H9 (cell line): ENCODE measurements at places on chromosomes 1 and 21.

- H3K4me3 ChIP-seq: no peak overlapping the region
- H3K36me3 ChIP-seq: no peaks in the 10 kb centered on the region
- H3K27me3 ChIP-seq: no peaks in the 10 kb centered on the region
- no peak overlapping the region for H3K27ac ChIP-seq
These were observed 80.2 kb downstream of the NTMT2 start for GRCh38 chr1:170225781-170226530.

DNA sequence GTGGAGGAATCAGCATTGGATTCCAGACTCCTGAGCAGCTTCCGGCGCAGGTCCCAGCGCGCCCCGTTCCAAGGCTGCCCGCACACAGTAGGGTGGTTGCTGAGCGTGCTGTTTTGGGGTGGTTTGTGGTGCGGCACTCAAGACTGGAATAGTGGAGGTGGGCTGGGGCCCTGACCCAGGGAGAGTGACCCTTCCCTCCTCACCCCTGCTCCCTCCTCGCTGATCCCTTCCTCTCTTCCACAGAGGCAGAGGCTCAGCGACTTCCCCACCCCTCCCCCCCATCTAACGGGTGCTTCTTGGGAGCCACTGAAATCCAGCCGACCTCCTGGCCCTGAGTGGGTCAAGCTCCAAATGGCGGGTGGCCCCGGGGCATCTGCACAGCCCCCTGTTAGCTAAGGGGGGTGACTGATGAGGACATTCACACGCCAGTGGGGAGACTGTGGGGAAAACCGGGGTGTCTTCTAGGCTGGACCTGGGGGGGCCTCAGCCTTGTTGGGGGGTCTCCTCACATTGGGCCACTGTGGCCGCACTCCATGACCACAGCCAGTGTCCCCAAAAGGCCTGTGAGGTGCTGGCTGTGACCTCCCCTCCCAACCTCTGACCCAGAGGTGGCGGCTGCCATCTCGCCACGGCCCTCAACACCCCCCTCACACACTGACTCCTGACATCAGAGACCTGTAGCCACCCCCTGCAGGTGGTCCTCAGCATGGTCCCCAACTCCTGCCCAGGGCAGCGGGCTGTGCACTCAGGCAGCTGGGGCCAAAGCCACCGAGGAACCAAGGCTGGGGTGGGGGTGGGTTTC lies 3.9 kb upstream of the HES4 start:
- no peaks in the 10 kb centered on the region for H3K36me3 ChIP-seq
- no peaks in the 10 kb centered on the region for H3K4me1 ChIP-seq
- no peak overlapping the region for H3K4me3 ChIP-seq
- H3K27me3 ChIP-seq: peaks cover 18% of the 10 kb centered on the region; the same call in 1 of the 2 replicates
- DNase-seq: peak; percentile 29

- no peak overlapping the region for H3K27ac ChIP-seq
- H3K27me3 ChIP-seq: no peaks in the 10 kb centered on the region
- H3K4me3 ChIP-seq: no peak overlapping the region
- no peak for DNase-seq
- 0 out of 2 replicates have a peak, but pooled peaks cover 2% of the 10 kb centered on the region for H3K4me1 ChIP-seq
- no peaks in the 10 kb centered on the region for H3K36me3 ChIP-seq
These were observed 74.1 kb upstream of the POU3F1 start for GRCh38 chr1:38120552-38121230.

DNA sequence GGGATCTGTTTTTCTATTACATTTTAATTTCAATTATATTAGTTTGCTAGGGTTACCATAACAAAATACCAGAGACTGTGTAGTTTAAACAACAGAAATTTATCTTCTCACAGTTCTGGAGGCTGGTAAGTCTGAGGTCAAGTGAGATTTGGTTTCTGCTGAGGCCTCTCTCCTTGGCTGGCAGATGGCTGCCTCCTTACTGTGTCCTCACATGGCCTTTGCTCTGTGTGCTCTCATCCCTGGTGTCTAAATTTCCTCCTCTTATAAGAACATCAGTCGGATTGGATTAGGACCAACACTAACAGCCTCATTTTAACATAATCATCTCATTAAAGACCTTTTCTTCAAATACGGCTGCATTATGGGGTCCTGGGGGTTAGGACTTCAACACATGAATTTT lies 195.2 kb upstream of the CHODL start:
- no peak overlapping the region for H3K4me3 ChIP-seq
- no peak for DNase-seq
- H3K36me3 ChIP-seq: no peaks in the 10 kb centered on the region
- H3K27me3 ChIP-seq: no peaks in the 10 kb centered on the region
- no peak overlapping the region for H3K27ac ChIP-seq

DNA sequence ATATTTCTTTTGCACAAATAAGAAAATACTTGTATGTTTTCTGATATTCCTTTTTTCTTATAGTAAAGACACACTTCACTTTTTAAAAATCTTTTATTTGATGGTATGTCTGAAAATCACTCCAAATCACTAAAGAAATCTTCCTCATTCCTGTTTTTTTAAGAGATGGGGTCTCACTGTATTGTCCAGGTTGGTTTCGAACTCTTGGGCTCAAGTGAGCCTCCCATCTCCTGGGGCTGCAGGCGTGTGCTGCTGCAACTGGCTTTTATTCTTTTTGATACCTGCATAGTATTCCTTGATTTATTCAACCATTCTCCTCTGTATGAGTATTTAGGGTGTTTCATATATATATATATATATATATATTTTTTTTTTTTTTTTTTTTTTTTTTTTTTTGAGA lies 88.1 kb downstream of the OSBPL9 start:
- no peaks in the 10 kb centered on the region for H3K36me3 ChIP-seq
- H3K27me3 ChIP-seq: no peaks in the 10 kb centered on the region
- no peak overlapping the region for H3K27ac ChIP-seq
- no peak overlapping the region for H3K4me3 ChIP-seq
- no peak for DNase-seq
- H3K4me1 ChIP-seq: no peaks in the 10 kb centered on the region

DNA sequence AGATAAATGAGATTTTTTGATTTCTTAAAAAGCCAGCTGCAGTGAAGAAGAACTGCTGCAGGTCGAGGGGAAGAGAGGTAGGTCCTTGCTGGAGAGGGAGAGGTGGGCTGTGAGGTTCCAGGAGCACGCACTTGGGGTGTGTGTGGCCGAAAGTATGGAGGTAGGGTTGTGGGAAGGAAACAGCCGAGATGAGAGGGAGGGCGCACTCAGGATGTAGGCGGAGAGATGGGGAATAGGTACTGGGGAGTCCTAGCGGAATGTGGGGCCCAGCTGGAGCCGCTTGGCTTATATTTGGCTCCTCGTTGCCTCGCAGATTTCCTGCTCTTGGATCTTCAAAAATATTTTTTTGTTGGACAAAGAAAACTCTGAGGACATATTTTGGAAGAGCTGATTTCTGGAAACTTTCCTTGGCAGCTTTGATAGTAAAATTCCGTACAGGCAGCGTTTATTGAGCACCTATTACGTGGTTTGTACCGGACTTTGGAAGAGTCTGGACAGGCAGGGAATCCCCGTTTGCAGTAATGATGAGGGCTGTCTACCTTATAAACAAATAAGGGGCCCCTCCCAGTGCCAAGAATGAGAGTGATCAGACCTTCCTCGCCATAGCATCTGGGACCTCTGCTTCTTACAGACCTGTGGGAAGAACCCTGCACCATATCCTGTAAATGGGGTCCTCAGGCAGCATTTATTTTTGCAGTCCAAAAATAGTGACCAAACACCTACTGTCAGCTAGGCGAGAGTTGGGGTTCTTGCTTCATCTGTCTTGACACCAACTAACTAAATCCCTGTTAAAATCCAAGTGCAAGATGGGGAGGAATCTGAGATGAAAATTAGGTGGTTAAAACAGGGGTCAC lies 1.5 kb downstream of the LRRC8D start:
- no peaks in the 10 kb centered on the region; the same call in 1 of the 2 replicates for H3K27me3 ChIP-seq
- H3K4me1 ChIP-seq: peaks cover 10% of the 10 kb centered on the region
- peak; percentile 41 for DNase-seq
- H3K4me3 ChIP-seq: peak overlapping the region; percentile 90
- peaks cover 30% of the 10 kb centered on the region for H3K36me3 ChIP-seq

GRCh38 chr1:113042285-113043143 lies 30.5 kb upstream of the LRIG2 start:
- H3K27me3 ChIP-seq: no peaks in the 10 kb centered on the region
- H3K4me3 ChIP-seq: peak overlapping the region; percentile 49
- peak overlapping the region; percentile 94 for H3K27ac ChIP-seq
- H3K4me1 ChIP-seq: peaks cover 7% of the 10 kb centered on the region; the same call in 1 of the 2 replicates
